ENCODE measurements at places on chromosomes 13 and 19.

DNA sequence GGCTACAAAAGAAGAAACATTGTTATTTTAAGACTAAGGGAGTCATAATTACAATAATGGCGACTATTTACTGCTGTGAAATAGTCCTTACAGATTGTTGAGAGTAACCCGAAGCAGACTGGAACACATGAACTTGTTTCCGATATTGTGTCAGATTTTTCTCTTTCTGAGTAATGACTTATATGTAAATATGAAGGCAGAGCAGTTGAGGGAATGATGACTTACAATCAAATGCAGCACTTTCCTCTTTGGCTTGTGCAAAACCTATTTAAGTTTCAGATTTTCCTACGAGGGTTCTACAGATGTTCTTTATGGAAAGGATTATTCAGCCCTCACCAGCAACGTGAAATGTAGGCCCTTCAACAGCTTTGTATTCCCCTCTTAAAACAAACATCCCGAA is 198.6 kb downstream of the RGCC start:
- DNase-seq = no peak

DNA sequence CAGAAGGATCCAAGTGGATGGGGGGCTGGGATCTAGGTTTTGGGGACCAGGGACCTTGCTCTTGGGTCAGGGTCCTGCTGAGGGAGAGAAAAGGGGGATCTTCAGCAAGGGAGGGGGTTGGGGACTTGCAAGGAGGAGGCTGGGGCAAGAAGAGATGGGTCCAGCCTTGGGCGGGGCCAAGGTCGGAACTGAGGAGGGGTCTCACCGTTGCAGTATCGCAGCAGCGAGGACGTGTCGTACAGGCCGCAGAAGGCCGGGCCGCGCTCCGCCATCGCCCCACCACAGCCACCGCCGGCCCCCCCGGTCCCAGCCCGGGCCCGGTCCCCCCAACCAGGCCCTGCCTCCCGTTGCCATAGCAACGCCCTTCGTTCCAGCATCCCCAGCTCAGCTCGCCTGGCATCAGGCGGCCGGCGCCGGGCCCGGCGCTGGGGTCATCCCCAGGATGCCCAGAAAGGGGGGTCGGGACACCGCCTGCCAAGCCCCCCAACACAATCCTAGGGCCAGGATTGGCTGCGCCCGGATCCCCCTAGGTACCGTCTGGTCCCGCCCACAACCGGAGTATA is 6.0 kb upstream of the EML2 start:
- DNase-seq = no peak

- DNase-seq = no peak
These were observed 2.9 kb upstream of the C19orf25 start for GRCh38 chr19:1481893-1482360.

- DNase-seq = no peak
These were observed 463.4 kb downstream of the DIAPH3 start for GRCh38 chr13:59700281-59700680.

- DNase-seq = no peak
These were observed 128.7 kb downstream of the LIG4 start for GRCh38 chr13:108086678-108087077.

GRCh38 chr13:110890279-110891165 is 24.3 kb downstream of the ANKRD10 start:
- no peak for DNase-seq

GRCh38 chr13:98942997-98943396 is 34.9 kb downstream of the DOCK9 start:
- no peak for DNase-seq

DNA sequence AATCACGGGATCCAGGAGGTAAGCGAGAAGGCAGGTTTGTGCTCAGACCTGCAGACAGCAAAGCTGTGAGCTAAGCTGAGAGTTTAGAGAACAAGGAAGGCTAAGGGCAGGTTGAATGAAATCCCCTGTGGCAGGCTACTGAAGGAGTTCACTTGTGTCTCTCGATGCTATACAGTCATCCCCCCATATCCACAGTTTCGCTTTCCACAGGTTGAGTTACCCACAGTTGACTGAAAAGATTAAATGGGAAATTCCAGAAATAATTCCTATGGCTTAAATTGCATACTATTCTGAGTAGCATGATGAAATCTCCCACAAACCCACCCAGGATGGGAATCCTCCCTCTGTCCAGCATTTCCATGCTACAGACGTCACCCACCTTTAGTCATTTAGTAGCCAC is 49.6 kb downstream of the ABCC4 start:
- DNase-seq = no peak

DNA sequence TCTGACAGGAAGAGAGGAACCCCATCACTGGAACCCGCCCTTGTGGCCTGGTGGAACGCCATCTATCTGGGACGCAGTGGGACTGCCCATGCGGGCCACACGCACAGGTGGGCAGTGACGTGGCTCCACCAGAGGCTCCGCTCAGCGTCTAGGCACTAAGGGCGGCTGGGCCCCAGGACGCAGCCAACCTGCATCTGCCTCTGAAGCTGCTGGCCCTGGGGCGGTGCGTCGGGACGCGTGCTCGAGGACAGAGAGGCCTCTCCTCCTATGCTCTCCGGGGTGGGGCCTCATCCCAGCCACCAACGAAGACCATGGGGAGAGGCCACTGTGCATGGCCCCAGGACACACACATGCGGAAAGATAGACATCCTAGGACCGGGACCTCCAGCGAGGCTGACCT is 18.1 kb downstream of the IZUMO4 start:
- no peak for DNase-seq

DNA sequence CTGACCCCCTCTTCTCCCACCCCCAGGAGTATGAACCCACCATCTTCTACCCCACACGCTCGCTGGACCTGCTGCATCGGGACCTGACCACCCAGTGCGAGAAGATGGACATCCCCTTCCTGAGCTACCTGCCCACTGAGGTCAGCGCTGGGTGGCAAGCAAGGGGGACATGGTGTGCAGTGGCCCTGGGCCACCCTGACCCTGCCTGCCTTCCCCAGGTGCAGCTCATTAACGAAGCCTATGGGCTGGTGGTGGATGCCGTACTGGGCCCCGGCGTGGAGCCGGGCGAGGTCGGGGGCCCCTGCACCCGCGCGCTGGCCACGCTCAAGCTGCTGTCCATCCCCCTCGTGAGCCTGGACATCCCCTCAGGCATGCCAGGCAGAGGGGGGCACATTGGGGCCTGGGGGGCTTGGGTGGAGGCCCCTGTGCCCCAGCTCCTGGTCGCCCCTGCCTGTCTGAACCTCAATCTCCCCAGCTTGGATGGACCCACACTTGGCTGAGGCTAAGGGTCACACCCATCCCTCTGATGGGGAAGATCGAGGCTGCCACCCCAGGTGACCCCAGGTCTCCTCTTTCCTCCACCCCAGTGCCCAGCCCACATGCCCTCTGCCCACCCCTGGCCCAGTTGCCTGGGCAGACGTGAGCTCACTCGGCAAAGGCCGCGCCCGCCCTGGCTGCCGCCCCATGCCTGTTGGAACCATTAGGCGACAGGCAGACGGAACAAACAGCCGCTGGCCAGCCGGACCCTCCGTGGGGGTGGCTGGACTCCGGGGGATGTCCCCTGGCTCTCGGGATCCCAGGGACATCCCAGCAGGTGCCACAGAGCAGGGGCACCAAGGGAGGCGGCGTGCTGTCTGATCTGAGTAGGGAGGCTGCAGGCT is 2.5 kb upstream of the CILP2 start:
- DNase-seq = no peak

- no peak for DNase-seq
These were observed 12.4 kb downstream of the GRIN2D start for GRCh38 chr19:48405850-48406249.

DNA sequence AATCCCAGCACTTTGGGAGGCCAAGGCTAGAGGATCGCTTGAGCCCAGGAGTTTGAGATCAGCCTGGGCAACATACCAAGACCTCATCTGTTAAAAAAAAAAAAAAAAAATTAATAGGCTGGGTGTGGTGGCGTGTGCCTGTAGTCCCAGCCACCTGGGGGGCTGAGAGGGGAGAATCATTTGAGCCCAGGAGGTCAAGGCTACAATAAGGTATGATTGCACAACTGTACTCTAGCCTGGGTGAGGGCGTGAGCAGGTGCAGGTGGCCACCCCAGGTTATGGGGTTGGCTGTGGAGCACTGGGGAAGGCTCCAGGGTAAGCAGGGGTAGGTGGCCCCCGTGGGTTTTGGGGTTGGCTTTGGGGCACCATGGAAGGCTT is 33.9 kb downstream of the MCF2L start:
- no peak for DNase-seq

DNA sequence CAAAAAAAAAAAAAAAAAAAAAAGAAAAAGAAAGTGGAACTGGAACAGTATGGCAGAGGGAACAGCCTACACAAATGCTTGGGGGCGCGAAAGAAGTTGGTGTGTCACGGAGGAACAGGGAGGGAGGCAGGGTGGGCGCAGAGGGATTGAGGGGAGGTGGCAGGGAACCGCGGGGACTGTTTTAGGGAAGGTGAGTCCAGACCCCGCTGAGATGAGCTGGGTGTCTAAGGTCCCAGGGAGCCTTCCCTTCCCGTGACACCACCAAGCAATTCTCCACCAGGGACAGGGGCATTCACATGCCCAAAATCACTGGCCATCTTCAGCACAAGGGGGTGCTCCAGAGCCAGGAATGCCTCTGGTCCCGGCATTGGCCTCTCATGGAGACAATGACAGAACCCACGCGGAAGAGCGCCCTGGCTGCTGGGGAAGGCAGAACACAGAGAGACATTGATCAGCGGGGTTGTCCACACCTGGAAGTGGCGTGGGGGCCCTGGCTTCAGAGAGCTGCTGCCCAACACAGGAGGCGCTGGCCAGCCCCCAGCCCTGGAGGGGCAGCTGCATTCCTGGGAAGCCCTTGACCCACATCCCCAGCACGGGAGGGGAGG is 6.9 kb downstream of the PEAK3 start:
- no peak for DNase-seq

DNA sequence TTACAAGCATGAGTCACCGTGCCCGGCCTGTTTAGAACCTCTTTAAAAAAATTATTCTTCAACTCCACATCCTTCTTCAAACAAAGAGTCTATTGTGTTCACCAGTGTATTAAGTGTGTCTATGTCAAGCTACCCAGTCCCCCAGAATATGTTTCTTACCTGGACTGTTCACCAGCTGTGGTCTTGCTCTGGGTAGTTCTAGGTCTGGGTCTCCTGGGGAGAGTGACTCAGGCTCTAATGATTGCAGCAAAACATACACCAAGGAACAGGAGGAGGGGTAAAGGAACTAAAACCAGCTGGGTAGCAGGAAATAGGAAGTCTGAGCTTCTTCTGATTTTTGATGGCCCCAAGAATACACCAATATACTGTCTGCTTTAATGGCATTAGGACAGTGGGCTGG is at the start of gene FPR1:
TSS of gene FPR1 (minus strand) at position 224 of the 400 bp plus-strand sequence. CDS start 4,884 bp downstream, outside the sequence.
- DNase-seq = no peak

GRCh38 chr13:102905905-102906771 is 60.3 kb downstream of the ERCC5 start:
- no peak for DNase-seq

GRCh38 chr13:35994131-35994966 is 136.8 kb downstream of the DCLK1 start:
- no peak for DNase-seq

Data from renal pelvis (tissue), 12 donors.